SW 1271 (cell line): ENCODE measurements at places on chromosomes 6 and 20.

GRCh38 chr6:129578315-129578714, 131.7 kb downstream of the ARHGAP18 start:
- DNase-seq: no peak

GRCh38 chr6:18242062-18242851, 22.1 kb downstream of the DEK start:
- DNase-seq: peak; percentile 77

- no peak for DNase-seq
Observed at GRCh38 chr6:168883410-168884049, 370.1 kb downstream of the THBS2 start.

DNA sequence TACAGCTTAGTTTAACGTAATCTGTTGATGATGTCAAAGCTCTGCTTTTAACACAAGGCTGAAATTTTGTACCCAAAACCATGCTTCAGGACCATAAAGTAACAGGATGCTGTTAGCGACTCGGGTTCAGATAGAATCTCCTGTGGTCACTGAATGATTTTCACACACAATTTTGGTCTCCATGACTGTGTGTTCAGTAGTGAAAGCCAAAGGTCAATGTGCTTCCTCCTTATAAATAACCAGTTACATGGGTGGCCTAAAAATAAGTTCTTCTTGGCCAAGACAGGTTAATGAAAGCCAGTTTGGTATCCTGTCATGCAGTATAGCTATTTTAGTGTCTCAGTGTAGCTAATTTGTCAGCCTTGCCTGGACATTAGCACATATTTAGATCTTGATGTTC, 19.1 kb upstream of the LOC128125822 start:
- DNase-seq: no peak

- no peak for DNase-seq
Observed at GRCh38 chr6:124987999-124988591, 25.9 kb downstream of the RNF217 start.

- no peak for DNase-seq
Observed at GRCh38 chr20:760751-761417, 7.4 kb downstream of the SLC52A3 start.

DNA sequence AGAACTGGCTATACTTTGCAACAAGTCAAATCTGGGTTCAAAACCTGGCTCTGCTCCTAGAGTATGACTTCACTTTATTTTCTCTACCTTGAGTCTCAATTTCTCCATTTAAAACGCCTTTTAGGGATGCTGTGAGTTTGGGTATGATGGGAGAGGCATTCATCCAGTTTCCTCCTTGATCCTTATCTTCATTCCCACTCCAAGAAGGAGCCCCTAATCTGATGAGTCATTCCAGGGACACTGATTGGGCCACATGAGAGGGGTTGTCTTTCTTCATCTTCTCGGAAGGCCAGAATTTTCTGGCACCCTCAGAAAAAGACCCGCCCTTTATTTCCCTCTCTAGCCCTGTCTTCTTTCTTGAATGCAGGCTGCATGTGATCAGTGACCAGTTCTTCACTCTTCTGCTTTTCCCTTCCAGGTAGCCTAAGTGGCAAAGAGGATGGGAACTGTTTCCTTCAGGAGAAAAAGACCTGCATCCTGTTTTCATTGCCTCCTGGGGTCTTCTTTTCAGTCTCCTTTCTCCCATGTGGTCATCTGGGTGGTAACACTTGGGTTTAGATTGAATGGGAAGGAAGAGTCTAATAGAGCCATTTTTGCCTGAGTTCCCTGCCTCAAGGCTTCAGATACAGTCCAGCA, 32.1 kb upstream of the PNRC1 start:
- DNase-seq: no peak

DNA sequence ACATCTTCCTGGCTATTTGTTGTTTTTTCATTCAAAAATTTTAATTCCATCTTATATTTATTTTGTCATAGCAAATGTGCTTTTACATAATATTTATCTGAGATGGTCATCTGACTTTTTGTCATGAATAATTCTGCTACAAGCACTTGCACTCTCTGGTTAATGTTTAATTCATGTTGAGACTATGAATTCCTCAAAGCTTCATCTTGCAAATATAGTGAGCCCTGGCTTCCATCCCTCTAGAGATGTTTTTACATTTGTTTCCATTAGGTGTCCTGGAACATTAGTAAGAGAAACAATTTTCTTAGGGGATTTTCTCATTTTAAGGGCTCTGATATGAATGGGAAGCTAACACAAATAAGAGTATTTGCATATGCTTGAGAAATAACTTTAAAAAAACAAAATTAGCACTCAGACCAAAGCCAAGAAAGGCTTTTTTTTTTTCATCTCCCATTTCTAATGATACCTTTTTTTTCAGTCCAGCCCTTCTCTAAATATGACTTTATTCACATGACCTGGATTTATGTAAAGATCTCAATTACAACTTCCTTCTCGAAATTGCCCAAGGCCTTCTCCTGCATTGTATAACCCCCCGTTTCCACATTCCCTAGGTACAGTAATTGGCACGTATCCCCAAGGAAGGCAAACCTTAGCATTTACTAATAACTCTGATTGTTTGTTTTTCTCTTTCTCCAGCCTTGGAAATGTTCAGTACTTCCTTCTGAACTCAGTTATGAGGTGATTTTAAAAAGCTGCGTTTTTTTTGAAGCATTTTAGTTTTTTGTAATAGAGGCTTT, 797.0 kb upstream of the GJE1 start:
- DNase-seq: no peak

DNA sequence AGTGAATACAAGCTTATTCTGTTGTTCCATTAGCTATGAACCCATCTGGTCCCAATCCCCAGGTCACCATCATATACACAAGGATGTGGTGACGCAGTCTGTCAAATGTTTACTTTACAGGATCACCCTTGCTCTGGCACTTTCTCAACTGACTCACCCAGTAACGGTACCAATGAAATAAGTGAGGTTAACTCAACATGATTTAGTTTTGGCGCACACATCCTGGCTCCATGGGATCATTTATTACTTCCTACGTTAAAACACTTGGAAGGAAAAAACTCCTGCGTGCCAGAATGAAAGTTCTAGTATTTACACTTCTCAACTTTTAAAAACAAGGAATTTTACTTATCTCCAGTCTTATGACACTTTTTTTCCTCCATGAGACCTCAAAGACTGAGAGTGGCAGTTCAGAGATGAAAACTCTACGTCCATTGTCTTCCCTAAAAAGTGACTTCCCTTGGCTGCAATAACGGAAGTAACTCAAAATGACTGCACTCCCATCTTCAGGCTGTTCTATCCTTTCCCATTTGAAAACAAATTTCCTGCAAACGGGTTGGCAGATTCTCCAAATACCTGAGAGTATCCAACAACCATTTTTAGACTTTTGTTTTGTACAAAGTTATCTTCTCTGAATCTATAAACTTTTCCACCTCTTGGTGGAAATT, 15.9 kb downstream of the AGPAT4 start:
- DNase-seq: no peak

DNA sequence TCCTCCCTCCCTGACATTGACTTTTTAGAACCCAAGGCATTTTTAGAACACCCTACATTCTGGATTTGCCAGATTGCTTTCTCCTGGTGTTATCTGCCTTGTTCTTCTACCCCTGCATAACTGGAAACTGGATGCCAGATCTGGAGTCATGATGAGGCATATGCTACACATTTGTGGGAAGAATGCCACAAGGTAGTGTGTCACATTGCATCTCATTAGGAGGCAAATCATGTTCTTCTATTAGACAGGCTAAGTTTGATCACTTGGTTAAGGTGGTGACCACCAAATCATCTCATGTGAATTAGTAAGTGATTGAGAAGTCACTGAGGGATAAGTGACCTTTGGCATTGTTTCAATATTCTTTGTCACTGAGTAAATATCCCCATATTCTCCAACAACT, 12.9 kb upstream of the NKX2-2 start:
- no peak for DNase-seq

GRCh38 chr6:105495515-105495914, 92.6 kb upstream of the PREP start:
- DNase-seq: no peak

DNA sequence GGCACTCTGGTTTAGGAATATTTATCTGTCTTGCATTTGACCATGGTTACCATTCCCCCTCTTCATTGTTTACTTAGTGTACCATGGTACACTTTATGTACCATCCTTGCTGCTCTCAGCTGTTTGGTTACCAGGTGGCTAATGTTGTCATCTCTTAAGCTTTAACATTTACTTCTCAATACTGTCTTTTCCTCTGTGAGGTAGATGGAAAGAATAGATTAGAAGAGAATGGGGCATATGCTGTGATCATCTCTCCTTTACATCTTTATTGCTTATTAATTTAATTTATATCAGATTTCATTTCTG, 109.2 kb downstream of the NCOA3 start:
- peak; percentile 43 for DNase-seq

DNA sequence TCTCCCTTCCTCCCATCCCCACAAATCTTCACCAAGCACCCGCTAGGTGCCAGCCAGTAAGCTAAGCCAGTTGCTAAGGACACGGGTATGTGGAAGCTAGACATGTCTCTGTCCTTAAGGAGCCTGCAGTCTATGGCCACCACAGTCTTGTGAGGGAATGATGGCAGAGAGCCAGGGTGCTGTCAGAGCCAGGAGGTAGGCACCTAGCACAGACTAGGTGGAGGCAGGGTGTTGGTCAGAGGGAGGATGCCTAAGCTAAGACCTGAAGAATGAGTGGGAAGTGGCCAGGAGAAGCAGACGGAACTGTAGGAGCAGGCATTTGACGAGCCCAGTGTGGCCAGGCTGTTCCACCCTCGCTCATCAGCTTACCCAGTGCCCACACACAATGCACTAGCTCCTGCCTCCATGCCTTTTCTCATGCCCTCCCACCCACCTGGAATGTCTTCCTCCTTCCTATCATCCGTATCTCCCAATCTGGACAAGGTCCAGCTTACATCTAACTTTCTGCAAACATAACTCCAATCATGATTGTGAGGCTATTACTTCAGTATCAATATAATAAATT, 125.6 kb downstream of the FOXC1 start:
- DNase-seq: no peak

DNA sequence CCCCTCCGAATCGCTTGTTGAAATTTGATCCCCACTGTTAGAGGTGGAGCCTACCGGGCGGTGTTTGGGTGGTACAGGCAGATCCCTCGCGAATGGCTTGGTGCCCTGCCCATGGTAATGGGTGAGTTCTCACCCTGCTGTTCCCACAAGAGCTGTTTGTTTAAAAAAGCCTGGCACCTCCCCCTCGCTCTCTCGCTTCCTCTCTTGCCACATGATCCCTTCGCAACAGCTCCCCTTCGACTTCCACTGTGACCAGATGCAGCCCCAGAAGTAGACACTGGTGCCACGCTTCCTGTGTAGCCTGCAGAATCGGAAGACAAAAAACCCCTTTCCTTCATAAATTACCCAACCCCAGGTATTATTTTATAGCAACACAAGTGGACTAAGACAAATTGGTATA, 292.2 kb upstream of the QKI start:
- no peak for DNase-seq

- DNase-seq: no peak
Observed at GRCh38 chr6:43608807-43609206, 20.3 kb downstream of the GTPBP2 start.

DNA sequence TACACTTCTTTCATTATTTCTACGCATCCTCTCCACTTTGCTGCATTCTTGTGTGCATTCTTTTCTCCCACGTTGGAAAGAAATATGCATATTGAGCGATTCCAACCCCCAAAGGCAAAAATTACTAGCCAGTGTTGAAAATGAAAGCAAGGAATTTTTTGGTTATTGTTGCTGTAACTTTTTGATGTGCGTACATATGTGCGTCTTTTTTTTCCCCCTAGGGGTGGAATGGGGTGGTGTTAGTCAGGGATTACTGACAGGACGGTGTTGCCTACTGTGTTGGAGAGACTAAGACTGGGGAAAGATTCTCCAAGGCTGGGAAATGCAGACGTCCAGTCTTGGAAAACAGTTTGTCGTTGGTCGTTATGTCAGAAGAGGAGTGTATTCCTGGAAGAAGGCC, 44.2 kb upstream of the ESR1 start:
- DNase-seq: no peak

DNA sequence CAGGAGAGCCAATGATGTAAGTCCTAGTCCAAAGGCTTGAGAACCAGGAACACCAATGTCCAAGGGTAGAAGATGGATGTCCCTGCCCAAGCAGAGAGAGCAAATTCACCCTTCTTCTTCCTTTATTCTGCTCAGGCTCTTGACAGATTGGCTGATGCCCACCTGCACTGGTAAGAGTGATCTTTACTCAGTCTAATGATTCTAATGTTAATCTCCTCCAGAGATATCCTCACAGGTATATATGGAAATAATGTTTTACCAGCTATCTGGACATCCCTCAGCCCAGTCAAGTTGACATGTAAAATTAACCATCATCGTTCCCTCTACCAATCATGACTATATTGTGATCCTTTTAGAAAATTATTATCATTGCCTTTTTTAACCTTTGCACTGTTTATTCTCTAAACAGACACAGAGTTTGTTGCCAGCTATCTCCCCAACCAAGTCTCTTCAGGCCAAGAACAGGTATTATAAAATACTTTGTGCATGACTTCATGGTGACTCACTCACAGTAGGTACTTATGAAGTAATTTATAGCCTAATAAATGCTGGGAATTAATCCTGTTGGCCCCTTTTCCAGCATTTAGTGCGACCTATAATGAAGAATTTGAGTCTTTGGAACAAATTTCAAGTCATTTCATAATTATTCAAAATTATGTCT, 26.2 kb upstream of the TSHZ2 start:
- no peak for DNase-seq

- DNase-seq: no peak
Observed at GRCh38 chr6:137878486-137879285, 11.6 kb downstream of the TNFAIP3 start.

- no peak for DNase-seq
Observed at GRCh38 chr6:2244261-2245102, 923 bp downstream of the GMDS start.

GRCh38 chr6:34922177-34922663, 33.2 kb downstream of the ANKS1A start:
- DNase-seq: no peak

DNA sequence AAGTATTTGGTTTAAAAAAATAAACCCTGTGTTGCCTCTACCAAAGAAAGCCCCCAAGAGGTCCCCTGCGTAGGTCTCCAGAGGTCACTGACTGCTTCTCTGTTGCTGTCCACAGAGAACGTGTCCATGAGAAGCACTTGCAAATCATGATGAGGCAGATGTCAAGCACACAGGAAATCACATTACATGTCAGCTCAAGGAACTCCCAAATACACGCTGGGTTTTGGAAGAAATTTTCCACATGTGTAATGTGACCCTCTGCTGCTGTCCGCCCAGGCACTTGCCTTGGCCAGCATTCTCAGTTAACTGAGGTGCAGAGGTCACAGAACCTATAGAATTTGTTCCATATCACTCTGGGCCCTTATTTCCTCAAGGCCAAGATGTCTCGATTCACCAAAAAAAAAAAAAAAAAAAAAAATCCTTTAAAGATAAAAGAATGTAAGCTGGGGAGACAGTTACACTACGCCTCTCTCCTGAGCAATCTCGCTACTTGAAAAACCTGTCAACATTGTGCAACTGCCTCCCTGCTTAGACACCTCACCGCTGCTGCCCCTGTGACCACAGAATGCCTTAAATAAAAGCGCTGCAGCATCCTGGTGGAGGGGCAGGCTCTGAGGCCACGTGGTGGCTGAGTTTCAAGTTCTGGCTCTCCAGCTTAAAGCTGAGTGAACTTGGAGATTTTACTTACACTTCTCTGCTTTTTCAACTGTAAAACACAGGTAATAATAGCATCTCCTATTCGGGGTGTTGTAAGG, 42.3 kb downstream of the SLC22A23 start:
- DNase-seq: no peak

GRCh38 chr6:22765015-22765414, 195.6 kb downstream of the HDGFL1 start:
- DNase-seq: no peak

GRCh38 chr20:53948383-53949318, 121.7 kb downstream of the BCAS1 start:
- DNase-seq: no peak

- no peak for DNase-seq
Observed at GRCh38 chr6:70864401-70864800, 92.5 kb downstream of the B3GAT2 start.
